Left forelimb (tissue), 1 donor: ENCODE measurements at places on chromosomes 6 and 20.

GRCh38 chr6:141464896-141465295, 667.8 kb upstream of the GJE1 start:
- DNase-seq = no peak

- DNase-seq = no peak
Measured at GRCh38 chr6:17962436-17963031, 24.9 kb downstream of the KIF13A start.

DNA sequence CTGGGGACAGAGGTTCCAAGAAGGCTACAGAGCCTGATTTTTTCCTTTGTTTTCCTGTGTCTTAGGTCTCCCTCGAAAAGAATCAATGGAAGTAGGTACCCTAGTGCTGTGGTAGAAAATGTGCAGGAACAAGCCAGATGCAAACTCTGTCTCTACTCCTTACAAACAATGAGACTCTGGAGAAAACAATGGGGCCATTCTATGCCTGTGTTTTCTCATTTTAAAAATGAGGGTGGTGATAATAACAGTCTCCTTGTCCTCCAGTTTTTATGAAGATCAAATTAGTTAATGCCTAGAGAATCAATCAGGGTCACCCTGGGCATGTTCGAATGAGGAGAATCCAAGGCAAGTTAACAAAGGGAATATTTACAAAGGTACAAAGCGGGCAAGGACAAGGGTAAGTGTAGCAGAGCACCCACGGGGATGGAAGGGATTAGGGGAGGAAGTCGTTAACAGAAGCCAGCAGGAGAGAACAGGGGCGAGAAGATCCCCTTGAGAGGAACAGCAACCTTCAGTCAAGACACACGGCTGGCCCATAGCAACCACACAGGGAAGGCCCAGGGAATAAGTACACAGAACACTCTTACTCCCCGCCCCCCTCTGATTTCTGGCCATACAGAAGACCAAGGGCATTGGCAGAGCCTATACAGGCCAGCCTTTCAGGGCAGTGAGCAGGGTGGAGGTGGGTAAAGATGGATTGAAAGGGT, 342.8 kb downstream of the PTPRT start:
- no peak for DNase-seq

GRCh38 chr20:17533396-17533795, 2.2 kb upstream of the BFSP1 start:
- no peak for DNase-seq

DNA sequence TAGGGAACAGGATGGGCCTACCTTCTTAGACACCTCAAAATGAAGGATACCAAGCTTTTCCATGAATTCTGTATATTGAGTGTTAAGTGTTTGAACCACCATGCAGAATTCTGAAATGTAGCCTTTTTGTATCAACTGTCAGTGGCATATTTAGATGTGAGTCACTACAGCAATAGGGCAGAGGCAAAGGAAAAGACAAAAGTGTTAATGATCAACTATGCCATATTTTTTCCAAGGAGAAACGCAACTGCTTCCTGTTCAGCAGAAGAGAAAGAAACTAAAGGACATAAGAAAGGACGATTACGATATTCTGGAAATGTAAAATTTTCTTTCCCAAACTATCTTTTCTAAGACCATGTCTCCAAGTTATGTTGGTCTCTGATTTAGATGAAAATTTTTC, 104.6 kb upstream of the RSPO3 start:
- DNase-seq = no peak

DNA sequence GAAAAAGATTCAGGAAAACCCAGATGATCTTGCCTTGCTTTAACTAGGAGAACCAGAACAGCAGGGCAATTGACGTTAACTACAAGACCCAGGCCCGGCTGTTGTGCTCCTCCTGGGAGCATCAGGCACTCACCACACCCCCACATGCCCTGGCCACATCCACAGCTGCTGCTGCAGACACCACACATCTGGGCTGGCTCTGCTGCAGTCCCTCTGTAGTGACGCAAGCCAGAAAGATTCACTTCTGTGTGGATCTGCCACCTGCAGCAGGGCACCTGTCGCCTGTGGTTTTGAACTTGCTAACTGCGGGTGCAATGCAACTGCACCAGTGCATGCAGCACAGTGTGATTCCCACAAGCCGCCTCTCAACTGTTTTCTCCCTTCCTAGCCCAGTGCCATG, 228.8 kb downstream of the SYNDIG1 start:
- DNase-seq = no peak

GRCh38 chr6:159037756-159038290, 7.0 kb downstream of the TAGAP start:
- no peak for DNase-seq

- no peak for DNase-seq
Measured at GRCh38 chr6:43045371-43045930, 8.2 kb downstream of the CUL7 start.

- DNase-seq = no peak
Measured at GRCh38 chr20:56689852-56690485, 60.9 kb downstream of the TFAP2C start.
